ENCODE measurements at places on chromosomes 7 and 10. TPM values are rescaled to one million over a fixed set of nuclear protein-coding genes. Genes with fewer than 3 reads are reported as not detected.

The CYP3A7 gene
- total RNA-seq, result not detected

The OR2A7 gene
- not detected for total RNA-seq

The OR2A12 gene
- total RNA-seq, result not detected

The GDF10 gene
- total RNA-seq, result not detected

The MMRN2 gene
- 6.8 TPM for total RNA-seq

The CPN1 gene
- total RNA-seq, result not detected

The INSYN2A gene
- total RNA-seq, result not detected

The TMEM140 gene
- total RNA-seq, result 1.6 TPM

The C10orf67 gene
- not detected for total RNA-seq

The PLEKHS1 gene
- total RNA-seq, result not detected

The AKR1C8 gene
- total RNA-seq, result not detected

The SPDYE8 gene
- not detected for total RNA-seq

The MBLAC1 gene
- 3.4 TPM for total RNA-seq

The TMEM139 gene
- total RNA-seq, result not detected

The OPN1SW gene
- not detected for total RNA-seq

The CCL24 gene
- total RNA-seq, result not detected

The ABCA13 gene
- total RNA-seq, result not detected

The EVX1 gene
- not detected for total RNA-seq

The SLF2 gene
- total RNA-seq, result 6.9 TPM

The MORN4 gene
- total RNA-seq, result 9.6 TPM

The GARIN1A gene
- total RNA-seq, result under 0.01 TPM

The OR6B1 gene
- total RNA-seq, result not detected

The MSMB gene
- total RNA-seq, result not detected

The ANKRD22 gene
- total RNA-seq, result 1.3 TPM

All from cardiac atrium fibroblast (primary cell).